ENCODE measurements at places on chromosomes 2 and 18.
A peak's percentile ranks its signal among the peaks of the same experiment; 100 is the strongest.

GRCh38 chr18:35127201-35127600, 86.0 kb downstream of the MAPRE2 start:
- peak; percentile 7 for DNase-seq

DNA sequence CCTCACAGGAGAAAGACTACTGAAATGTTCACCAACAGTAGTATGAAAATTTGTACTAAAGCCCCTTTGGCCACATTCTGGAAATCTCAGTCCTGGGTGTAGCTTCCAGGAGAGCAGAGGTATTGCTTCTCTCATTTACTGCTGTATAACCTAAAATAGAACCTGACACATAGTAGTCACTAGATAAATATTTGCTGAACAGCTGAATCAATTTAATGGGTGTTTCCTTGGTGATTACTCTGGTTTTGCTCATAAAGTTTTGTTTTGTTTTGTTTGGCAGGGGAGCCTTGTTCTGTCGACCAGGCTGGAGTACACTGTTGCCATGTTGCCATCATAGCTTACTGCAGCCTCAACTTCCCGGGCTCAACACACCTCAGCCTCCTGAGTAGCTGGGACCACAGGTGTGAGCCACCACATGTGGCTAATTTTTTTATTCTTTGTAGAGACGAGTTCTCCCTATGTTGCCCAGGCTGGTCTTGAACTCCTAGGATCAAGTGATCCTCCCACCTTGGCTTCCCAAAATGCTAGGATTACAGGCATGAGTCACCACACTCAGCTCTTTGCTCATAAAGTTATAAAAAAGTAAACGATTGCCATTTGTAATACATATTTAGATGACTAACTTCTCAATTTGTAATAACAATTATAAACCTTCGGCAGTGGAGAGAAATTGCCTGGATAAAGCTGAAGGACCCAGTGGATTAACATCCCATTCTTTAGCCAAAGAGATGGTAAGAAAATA, 11.5 kb upstream of the PARD3B start:
- DNase-seq = peak; percentile 76

GRCh38 chr18:435940-436339, 64.6 kb downstream of the COLEC12 start:
- DNase-seq = peak; percentile 62

GRCh38 chr2:19866771-19867170, 35.0 kb downstream of the TTC32 start:
- no peak for DNase-seq

DNA sequence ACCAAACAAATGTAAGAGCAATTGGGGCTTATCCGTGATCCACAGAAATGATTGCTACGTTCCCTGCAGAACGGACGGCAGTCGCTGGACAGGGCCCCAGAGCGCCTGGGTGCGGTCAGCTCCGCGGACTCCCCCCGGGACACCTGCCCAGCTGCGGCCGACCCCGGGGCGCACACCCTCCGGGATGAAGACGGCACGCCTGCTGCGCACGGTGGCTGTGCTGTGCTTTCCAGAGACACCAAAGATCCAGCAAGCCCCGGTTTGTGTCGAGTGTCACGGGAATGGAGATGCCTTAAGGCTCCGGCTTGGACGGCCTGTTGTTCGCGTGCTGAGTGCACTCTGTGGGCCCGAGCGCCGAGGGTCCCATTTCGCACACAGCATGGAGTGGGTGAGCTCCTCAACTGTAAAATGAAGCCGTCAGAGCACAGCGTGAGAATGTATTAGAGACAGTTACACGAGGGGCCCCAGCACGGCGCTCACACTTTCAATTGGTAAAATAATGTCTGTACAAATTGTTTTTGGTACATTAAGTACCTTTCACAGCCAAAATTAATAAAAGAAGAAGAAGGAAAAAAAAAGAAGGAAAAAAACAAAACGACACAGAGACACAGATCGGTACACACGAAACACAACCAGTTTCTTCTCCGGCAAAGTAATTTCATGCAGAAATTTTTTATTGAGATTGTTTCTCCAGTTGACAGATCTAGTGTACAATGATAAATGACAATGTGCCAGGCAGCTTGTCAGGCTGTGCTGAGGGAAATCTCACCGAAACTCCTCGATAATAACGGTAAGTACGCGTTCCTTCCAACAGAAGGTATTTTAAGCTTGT, 615.8 kb upstream of the SALL3 start:
- DNase-seq = no peak
